Fibroblast of skin of abdomen (primary cell): ENCODE measurements at places on chromosomes 5 and 9.

GRCh38 chr9:106449336-106449927 lies 413.5 kb upstream of the ZNF462 start:
- no peak for DNase-seq

DNA sequence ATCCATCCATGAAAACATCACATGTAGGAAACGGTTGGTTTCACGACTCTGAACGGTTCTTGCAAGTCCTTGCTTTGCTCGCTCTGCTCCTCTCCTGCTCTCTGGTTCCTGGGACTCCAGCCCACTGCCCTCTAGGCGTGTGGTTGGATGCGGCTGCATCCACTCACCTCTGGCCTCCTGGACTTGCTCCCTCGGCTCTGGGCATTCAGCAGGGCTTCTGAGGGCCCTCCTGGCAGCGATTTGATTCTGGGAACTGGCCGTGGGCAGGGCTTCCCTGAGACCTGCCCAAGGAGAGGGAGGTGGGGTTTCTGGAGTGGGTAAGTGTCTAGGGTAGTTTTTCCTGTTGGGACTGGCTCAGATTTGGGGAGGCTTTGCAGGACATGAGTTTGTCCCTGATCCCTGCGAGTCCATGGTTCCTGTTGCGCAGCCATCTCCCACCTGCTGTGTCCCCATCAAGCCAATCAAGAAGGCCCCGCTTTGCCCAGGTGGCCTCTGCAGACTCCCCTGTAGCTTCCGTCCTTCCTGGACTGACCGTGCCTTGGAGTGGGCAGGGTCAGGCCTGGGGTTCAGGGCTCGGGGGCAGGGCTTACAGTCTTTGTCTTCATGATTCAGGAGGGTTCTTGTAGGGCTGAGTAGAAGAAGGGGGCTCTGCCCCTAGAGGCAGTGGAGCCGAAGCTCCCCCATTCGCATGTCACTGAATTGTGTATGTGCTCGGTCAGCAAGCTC lies 192.3 kb downstream of the CACNA1B start:
- DNase-seq: no peak

- no peak for DNase-seq
These were observed 235.9 kb downstream of the DMRTA1 start for GRCh38 chr9:22682536-22682935.

DNA sequence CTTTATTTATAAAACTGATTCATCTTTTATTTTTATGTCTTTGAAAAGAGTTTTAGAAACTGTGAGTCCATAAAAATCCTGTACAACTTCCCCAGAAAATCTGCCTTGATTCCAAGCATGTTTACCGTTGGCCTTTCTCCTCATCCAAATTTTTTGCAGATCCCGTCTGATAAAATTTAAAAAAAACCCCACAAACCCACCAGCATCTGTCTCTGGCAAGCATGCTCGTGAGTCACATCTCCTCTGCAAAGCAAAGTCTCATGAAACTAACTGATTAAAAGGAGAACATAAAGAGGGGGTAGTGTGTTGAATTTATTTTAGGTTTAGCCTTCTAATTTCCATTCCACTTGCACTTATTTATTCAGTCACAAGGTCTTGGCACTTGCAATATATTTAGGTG lies 109.4 kb downstream of the MAT2B start:
- peak; percentile 57 for DNase-seq

GRCh38 chr5:131541762-131542161 lies 93.3 kb downstream of the RAPGEF6 start:
- peak; percentile 69 for DNase-seq
